ENCODE measurements at places on chromosomes 5 and 9.

DNA sequence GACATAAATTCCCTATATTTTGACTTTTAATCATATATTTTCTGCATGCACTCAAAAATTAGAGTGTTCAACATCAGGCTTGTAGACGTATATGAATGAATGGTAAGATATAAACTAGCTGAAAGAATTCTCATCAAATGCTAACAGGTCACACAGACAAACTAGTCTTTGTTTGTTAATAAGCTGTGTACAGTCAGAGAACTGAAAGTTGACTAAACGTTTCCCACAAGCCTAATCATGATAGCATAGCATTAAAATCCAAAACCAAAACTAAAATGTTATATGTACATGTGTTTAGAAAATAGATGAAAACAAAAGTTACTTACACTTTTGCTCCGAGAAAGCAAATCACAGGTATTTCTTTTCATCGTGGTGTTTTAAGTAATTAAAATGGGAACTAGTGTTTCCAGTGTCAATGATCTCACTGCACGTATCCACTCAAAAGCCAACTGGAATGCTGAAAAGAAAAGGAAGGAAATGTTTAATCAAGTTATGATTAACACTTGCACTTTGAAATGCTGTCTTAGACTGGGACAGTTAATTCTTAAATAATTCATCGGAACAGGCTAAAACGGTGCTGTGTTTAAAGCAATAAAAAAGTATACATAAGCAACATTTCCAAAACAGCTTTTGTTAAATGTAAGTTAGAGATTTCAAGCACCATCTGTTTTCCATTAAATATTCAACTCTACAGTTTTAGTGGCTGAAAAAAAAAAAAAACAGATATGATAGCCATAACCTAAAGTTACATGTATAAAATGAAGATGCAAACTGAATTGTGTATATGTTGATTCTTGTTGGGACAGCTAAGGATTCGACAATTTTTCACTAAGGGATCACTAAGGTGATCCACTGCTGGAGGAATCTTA, 291.9 kb upstream of the PDE4D start:
- no peak for DNase-seq

DNA sequence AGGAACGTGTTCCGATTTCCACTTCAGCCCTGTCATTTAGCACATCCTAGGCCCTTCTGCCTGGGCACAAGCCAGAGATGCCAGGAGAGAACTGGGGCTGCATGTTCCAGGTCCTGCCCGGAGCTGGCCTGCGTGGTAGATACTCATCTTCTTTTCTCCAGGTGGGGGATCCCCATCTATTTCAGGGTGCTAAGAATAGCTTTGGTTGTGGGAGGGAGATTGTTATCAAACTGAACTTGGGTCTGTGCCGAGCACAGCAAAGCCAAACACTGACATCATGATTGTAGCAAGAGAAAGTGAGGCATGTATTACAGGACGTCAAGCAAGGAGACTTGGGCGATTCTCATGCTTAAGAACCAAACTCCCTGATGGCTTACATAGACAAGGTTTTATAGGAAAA, 18.2 kb downstream of the C9orf153 start:
- DNase-seq = no peak

GRCh38 chr5:117271656-117272055, 697.0 kb upstream of the SEMA6A start:
- DNase-seq = no peak

DNA sequence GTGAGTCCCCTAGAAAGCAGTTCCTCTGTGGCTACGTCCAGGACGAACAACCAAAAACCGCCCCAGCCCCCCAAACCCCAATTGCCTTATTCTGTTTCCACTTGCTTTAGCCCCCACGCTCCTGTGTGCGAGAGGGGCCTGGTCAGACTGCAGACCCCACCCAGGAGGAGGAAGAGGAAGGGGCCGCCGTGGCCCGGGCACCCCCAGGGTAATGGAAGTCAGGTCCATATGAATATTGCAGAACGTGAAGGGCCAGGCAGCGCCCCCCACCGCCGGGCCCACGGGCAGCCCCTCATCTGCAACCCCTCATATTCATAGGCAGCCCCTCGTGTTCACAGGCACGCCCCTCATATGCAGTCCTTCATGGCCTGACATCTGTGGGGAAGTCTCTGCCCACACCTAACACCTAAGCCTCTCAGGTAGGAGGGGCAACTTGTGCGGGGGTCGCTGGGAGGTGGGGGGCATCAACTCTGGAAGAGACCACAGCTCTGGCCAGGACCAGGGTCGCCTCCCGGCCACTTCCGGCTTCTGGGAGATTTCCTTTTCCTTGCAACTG, 37.7 kb upstream of the PLEKHG4B start:
- DNase-seq = no peak

- no peak for DNase-seq
Observed at GRCh38 chr5:158699298-158699880, 400.3 kb downstream of the EBF1 start.

GRCh38 chr5:128192368-128192767, 108.8 kb downstream of the SLC12A2 start:
- DNase-seq = no peak

DNA sequence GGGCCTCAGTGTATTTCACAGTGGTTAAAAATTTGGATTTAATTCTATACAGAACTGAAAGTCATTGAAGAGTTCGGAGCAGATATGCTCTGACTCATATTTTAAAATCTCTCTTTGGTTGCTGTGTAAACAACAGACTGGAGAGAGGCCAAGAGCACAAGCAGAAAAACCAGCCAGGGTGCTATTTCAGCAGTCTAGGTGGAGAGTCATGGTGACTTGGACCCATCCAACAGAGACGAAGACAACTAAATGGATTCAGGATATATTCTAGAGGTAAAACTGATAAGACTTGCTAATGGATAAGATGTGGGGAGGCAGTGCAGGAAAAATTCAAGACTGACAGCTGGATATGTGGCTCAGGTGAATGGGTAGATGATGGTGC, 168.9 kb downstream of the MAPKAP1 start:
- no peak for DNase-seq

GRCh38 chr5:35938568-35939227, at the start of gene CAPSL:
CAPSL (minus strand) TSS chr5:35938622; CDS start chr5:35921120, 17,502 bp downstream.
- peak; percentile 43 for DNase-seq

GRCh38 chr5:97131139-97131710, 11.2 kb downstream of the LIX1 start:
- no peak for DNase-seq

- no peak for DNase-seq
Observed at GRCh38 chr5:104283136-104283535, 720.5 kb upstream of the NUDT12 start.

DNA sequence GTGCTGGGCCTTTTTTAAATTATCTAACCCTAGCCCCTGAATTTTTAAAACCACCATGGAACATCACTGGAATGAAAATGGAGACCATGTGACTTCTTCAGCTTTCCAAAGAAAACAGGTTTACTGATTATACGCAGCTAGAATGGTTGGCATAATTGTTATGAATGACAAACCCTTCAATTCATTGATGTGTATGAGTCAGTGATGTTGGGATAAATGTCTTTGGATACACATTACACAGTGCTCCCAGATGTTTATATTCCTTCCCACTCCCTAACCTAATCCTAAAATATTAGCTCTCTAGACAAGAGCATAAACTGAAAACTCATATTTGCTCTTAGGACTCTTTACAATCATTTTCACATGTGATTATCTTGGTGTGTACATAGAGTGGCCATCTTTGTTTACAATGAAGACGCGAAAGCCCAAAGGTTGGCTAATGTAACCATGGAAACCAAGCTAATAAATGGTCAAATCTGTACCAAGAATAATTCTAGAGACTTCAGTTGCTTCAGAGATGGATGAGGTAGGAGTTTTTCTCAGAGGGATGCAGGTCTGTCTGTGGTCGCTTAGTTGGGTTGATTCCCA, 131.2 kb upstream of the HMHB1 start:
- DNase-seq = no peak

DNA sequence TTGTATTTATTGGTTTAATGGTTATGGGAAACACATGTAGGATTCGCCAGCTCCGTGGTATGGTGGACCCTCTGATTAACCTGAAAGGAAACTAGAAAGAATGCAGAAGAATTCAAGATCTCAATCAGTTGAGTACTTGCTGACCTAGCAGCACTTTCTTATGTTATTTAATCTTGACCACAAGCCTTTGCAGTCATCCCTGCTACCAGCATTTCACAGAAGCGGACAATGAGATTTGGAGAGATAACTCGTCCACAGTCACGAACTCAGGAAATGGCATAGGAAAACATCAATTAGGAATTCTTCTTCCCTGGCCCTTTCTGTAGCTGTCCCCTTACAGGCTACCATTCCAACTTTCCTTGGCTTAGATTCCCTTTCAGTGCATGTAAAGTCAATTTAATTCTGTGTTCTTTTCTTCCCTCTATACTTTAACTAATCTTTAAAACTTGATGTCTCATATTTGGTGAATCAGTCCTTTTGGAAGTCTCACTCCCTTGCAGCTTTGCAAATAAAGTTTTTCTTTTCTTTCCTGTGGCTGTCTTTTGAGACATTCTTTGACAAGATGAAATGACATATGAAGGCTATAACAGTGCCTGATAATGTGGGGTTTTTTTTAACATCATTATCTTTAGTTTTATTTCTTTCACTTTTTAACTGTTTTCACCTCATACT, 1.3 kb upstream of the SLC44A1 start:
- peak; percentile 48 for DNase-seq

DNA sequence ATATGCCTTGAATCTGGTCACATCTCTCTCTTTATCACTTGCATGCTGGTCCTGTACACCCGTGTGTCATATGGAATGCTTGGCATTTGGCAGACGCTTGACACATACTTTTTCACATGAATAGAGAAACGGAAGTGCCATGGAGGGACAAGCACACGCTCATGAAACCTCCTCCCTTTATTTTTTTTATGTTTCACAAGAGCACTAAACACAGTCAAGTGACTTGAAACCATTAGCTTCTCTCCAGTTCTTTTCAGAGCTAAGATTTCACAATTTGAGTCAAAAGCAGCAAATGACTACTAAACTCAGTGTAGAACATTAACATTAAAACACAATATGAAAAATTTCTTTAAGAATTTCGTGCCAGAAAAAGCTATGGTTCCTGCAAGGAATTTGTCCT, 151.1 kb downstream of the DOCK2 start:
- DNase-seq = no peak

GRCh38 chr5:79560771-79561524, 47.0 kb upstream of the HOMER1 start:
- DNase-seq = no peak

- DNase-seq = no peak
Observed at GRCh38 chr5:38725371-38725865, 120.4 kb upstream of the OSMR start.

DNA sequence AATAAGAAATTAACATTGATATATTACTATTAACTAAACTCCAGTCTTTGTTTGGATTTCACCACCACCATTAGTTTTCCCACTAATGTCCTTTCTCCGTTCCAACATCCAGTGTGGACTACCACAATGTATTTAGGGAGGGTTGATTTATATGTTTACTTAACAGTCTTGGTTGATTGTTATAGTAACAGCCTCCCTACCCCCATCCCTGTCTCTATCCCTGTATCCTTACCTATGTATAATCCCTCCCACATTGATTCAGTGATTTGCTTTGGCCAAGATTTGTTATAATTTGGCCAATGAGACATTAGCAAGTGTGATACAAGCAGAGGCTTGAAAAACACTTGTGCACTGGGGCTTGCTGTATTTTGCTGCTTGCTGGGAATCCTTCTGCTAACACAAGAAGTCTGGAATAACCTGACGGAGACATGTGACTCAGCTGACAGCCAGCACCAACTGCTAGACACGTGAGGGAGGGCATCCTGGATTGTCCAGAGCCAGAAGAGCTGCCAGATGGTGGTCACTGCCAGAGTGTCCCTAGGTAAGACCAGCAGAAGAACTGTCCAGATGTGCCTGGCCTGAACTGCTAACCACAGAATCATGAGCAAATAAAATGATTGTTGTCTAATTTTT, 51.2 kb upstream of the TCF7 start:
- DNase-seq = peak; percentile 19

DNA sequence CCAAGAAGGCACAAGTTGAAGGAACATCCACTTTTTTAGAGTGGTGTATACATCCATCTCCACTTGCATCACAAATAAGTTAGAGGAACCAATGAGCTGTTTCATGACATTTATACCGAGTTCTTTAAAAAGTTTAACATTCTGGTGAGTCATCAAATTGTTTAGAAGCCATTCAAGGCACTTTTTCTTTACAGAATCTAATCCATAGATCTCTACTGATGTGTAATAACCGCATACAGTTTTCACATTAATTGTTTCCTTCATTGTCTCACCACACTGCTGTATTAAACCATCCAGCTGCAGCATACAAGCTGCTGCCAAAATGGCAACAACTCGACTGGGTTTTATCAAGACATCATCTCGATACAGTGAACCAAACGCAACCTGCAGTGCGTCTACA, 744 bp downstream of the GMCL2 start:
- no peak for DNase-seq

DNA sequence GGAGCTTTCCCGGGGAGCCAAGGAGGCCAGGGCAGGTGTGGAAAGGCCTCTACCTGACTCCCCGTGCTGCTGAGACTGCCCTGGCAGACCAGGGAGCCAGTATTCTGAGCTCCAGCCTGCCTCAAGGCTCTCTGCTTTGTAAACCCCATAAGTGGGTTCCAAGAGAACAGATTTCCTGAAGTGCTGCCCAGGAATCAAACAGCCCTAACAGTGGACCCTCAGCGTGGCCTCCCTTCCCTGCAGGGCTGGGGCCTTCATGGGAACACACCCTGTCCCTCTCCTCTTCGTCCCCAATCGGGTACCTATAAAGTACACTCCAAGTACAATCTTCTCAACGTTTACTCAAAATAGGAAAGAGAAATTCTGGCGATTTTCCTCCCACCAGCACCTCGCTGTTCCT, 252.5 kb downstream of the FSTL4 start:
- DNase-seq = no peak

DNA sequence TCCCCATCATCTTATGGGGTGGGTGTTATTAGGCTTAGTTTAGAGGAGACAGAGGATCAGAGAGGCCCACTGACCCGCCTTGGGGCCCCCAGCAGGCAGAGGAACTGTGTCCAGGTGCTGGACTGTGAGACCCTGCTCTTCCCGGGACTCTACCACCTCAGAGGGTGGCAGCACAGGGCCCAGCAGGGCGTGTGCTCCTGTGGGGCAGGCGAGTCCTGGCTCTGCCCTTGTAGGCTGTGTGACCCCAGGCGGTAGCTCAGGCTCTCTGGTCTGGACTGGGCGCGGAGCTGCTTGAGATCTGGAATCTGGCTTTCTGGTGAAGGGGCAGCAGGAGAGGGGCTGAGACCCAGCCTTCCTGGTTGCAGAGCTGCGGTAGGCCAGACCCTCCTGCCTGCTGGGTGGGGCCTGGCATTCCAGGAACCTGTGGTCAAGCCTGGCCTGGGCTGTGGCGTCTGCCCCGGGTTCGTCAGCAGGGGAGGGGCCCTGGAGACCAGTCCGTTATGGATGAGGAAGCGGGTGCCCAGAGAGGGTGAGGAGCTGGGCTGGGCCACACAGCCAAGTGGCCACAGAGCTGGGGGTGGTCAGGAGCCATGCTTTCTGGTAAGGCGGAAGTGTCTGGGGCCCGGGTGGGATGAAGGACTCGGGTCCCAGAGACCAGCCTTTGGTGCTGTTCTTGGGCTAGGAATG, 46.5 kb downstream of the RXRA start:
- DNase-seq = no peak

GRCh38 chr5:45765561-45765960, 69.4 kb upstream of the HCN1 start:
- no peak for DNase-seq

GRCh38 chr5:14189680-14190079, 46.5 kb downstream of the TRIO start:
- DNase-seq = no peak
